ENCODE measurements at places on chromosomes 2 and 18.

DNA sequence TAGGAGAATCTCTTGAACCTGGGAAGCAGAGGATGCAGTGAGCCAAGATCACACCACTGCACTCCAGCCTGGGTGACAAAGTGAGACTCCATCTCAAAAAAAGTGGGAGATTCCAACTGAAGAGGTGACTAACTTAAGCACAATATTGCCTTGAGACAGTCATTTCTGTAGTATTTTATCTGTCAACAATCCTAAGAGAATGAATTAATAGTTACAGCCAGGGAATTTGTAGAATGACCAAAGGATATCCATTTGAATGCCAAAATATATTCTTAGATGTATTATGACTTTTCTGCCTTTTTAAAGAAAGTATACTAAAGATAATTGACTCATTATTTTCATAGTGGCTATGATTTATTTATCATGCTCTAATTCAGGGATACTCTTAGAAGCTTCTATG, 40.7 kb upstream of the CCDC150 start:
- no peak for DNase-seq

DNA sequence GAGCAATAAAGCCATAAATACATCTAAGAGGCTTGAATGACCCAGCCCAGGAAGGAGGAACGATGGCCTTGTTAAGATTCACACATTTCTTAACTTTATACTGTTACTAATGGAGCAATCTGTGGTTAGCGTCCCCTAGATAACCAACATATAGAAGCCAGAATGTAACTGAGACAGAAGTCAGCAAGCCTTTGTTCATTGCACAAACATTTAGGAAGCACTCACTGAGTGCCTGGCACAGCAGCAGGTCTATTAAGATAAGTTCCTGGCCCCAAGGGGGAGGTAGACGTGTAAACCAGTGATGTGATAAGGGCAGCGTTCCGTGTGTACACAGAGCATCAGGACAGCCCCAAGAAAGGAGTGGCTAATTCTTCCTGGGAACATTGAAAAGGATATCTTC, 63.6 kb upstream of the ATL2 start:
- DNase-seq = no peak

GRCh38 chr2:86518481-86518880, 44.8 kb downstream of the CHMP3 start:
- no peak for DNase-seq

- DNase-seq = no peak
Observed at GRCh38 chr18:2186967-2187366, 384.3 kb downstream of the METTL4 start.

DNA sequence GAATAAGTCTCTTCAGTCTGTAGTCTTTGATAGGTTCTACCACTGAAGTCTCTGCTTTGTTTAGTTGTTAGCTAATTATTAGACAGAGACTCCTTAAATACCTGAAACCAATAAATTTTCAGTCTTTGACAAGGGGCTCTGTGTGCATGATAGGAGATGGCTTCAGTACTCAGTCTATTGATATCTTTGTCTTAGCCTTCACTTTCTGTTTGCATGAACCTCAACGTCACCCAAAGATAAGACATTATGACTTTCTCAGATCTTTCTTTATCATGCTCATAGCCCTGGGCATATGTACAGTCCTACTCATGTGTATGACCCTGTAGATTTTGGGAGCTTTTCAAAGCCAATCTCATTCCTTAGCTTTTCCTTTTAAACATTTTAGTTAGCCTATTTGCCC, 183.5 kb upstream of the GCFC2 start:
- DNase-seq = no peak

GRCh38 chr2:150783896-150784295, 296.4 kb upstream of the RND3 start:
- DNase-seq = no peak

DNA sequence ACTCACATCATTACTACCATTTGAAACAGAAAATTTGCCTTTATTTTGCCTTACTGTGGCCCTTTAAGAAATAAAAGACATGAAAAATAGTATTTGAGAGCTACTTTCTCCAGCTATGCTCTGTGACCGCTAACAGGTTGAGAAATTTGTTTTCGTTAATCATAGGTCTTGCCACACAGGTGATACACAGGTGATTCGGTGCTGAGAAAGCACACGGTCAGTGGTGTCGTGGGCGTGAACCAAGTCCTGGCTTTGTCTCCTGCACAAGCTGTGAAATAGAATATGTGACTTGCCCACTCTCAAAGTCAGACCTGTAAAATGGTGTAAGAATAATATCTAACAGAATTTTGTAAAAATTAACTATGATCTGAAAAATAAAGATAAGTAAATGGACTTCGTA, 155.3 kb upstream of the SLC39A10 start:
- no peak for DNase-seq

- no peak for DNase-seq
Observed at GRCh38 chr2:96233880-96234316, 25.3 kb upstream of the STARD7 start.

GRCh38 chr18:50742952-50743351, 76.9 kb downstream of the MRO start:
- no peak for DNase-seq

DNA sequence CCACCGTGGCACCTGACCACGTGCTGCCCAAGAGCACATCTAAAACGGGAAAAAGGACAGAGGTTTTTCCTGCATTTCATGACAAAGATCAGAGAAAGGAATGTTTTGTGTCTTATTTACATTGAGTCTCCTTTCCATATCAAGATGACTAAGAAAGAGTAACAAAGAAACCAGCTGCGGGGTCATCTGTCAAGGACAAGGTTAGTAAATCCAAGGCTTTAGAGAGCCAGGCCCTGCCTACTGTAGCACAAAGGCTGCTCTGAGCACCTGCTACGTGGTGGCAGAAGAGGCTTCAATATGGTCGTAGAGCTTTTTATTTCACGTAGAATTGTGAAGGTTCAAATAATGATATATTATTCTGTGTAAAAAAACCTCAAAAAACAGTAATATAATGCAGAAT, 51.0 kb downstream of the PRELID3A start:
- no peak for DNase-seq

DNA sequence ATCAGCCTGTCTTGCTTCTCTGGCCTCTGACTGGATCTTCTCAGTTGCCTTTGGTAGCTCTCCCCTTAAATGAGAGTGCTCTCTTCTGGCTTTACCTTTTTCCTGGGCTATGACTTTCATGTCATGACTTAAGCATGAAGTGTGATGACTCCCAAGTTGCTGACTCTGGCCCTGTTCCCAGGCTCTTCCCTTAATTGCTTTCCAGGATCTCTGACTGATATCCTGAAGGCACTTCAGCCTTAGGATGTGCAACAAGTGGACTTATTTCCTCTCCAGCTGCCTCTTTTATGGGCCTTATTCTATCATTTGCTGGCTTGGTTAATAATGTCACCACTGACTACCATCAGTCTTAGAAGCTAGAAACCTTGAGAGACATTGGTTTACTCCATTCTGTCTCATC, 17.4 kb downstream of the SEMA4F start:
- DNase-seq = no peak

All from T-helper 2 cell treated with Interferon-gamma antibody and Interleukin-4, amounts not matched to agents 5 μg/mL and 100 μg/mL, for 36 hours (primary cell).